ENCODE measurements at places on chromosomes 3 and 15.

GRCh38 chr3:114867835-114868503 is 279.1 kb downstream of the ZBTB20 start:
- no peak for ATAC-seq

DNA sequence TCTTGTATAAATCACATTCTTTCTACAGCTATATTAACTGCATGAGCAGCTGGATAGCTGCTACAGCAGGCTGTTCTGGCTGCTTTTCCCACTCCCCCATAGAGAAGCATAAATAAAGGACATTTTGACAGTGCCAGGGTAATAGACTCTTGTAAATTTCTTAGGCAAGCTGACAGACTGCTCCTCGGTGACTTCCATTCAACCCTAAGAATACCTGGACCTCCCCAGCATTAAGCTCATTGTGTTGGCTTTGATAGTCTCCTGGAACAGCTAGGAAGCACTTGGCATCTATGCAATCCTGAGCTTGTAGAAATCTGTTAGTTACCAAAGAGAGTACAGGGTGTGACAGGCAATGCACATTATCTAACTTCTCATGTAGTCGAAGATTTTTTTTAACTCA is 475.4 kb downstream of the AGBL1 start:
- ATAC-seq = no peak

DNA sequence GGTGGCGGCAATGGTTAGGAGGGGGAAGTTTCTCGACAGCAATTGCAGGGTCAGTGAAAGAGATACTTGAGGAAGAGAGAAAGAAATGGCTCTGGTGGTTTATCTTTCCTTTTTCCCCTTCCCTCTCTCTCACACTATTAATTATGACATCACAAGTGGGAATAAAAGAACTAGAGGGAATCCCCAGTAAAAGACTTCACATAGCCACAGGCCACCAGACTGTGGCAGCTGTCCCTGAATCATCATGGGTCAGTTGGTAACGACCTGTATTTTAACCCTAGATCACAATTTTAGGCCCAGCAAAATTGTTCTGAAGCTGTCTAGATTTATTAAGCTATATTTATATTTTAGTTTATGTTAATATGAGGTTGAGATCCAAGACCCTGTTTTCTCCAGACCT is 40.3 kb downstream of the MBNL1 start:
- ATAC-seq = no peak

- ATAC-seq = no peak
These were observed 11.7 kb upstream of the MUSTN1 start for GRCh38 chr3:52846432-52846965.

- no peak for ATAC-seq
These were observed 106.4 kb downstream of the EPHB1 start for GRCh38 chr3:134901461-134901860.
